SIG-M5 (cell line): ENCODE measurements at places on chromosomes 5 and 9.

GRCh38 chr9:5452286-5452609, 1.9 kb downstream of the CD274 start:
- no peak for DNase-seq

- DNase-seq, result no peak
Measured at GRCh38 chr5:145838276-145838675, 3.1 kb upstream of the PRELID2 start.

- DNase-seq, result no peak
Measured at GRCh38 chr5:148224117-148224742, 14.1 kb upstream of the MARCOL start.

GRCh38 chr9:110847671-110848070, 179.1 kb downstream of the MUSK start:
- DNase-seq, result no peak

DNA sequence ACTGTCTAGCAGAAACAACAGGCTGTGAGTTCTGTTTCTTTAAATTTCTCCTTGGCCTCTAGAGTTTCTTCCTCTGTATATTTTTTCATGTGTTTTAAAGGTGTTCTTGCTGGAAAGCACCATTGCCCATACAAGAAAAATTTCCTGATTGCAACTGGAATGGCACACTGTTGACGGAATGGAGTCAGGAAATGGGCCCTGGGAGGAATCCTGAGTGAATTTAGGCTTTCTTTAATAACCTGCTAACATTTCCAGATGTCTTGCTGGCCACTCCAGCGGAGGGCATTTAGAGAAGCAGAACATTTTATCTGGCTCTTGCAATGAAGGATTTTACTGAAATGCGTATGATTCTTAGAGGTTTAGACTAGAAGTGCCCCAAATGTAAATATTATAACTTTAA, 736.3 kb downstream of the TAF11L14 start:
- DNase-seq, result no peak

GRCh38 chr9:14119694-14120514, 194.0 kb downstream of the NFIB start:
- DNase-seq, result no peak

- no peak for DNase-seq
Measured at GRCh38 chr5:72154076-72154756, 46.9 kb downstream of the MAP1B start.

DNA sequence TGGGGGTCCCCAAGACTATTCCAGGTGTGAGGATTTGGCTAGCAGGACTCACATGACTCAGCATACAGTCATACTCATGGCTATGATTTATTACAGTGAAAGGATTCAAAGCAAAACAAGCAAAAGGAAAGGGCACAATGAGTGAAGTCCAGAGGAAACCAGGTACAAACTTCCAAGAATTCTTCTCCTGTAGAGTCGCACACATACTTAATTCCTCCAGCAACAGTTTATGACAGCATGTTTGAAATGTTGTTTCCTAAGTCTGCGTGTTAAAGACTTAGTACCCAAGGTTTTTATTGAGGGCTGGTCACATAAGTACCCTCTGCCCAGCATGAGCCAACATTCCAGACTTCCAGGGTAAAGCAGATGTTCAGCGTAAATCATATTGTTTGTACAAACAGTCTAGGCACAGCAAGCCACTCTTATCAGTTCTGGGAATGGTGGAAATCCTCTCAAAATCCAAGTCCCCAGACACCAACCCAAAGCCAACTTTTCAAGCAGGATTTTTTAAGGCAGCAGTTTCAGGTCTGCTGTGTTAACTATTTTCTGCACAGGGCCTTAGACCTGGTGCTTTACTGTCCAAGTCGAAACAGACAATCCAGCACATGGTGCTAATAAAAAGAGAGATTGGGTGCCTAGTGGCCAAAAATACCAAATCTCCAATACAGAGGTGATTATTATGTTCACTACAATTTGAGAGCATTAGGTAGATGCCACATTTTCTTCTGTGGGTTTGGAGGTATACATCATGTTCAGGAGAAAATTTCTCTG, 18.6 kb upstream of the RICTOR start:
- DNase-seq, result no peak

GRCh38 chr5:123207852-123208251, 118.8 kb downstream of the PRDM6 start:
- DNase-seq, result no peak

- DNase-seq, result no peak
Measured at GRCh38 chr5:54720341-54720740, 202.8 kb downstream of the SNX18 start.

GRCh38 chr9:26228273-26228672, 550.0 kb upstream of the TUSC1 start:
- DNase-seq, result no peak

- no peak for DNase-seq
Measured at GRCh38 chr5:120630550-120630949, 166.4 kb downstream of the PRR16 start.

DNA sequence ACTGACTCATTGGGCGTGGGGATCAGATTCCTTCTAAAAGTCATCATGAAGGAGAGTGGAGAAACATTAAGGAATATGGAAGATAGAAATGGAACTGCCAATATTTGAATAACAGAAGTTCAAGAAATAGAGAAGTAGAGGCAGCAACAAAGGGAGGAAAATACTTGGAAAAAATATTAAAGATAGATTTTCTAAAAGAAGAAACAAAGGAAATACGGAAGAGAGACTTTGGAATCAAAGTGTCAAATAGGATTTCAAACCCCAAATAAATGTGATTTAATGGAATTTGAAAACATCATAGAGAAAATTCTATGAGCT, 605.1 kb upstream of the KLF4 start:
- no peak for DNase-seq

GRCh38 chr5:92566113-92566786, 1014.8 kb downstream of the NR2F1-AS1 start:
- DNase-seq, result no peak

DNA sequence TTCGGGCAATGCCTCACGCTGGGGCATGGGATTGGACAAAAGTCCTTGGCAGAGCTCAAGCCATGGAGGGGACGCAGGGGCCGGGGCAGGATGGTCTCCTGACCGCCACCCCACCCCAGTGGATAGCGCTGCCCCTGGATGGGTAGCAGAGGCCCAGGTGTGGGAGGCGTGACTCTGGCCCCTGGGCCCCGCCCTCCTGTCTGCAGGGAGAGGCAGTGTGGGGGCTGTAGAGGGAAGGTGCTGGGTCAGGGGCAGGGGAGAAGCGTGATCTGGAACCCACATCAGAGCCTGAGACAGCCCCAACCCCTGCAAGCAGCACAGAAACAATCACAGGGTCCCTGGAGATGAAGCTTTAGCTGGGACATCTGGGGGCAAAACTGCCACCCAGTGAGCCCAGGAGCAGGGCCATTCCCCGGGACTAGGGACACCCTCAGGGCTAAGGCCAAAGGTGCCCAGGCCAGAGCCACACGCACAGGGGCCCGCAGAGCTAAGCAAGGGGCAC, 36.2 kb downstream of the NACC2 start:
- DNase-seq, result no peak

DNA sequence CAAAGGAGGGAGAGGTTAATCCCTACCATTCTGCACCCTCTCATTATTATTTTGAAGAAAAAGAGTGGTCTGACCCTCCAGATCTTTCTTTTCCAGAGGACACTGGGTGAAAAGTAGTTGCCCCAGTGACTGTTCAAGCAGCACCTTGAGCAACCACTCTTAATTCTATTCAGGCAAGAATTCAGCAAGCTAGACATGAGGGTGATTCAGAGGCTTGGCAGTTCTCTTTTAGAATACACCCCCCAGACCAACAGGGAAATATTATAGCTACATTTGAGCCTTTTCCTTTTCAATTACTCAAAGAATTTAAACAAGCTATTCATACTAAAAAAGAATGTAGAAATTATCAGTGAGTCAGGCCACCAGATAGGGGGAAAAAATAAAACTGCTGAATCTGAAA, 178.3 kb downstream of the MRPS30 start:
- no peak for DNase-seq

- DNase-seq, result no peak
Measured at GRCh38 chr9:70549926-70550325, 135.5 kb upstream of the KLF9 start.

GRCh38 chr9:35308316-35308715, 146.5 kb downstream of the UNC13B start:
- no peak for DNase-seq

GRCh38 chr9:21985964-21986667, 8.1 kb downstream of the CDKN2A start:
- DNase-seq, result no peak

DNA sequence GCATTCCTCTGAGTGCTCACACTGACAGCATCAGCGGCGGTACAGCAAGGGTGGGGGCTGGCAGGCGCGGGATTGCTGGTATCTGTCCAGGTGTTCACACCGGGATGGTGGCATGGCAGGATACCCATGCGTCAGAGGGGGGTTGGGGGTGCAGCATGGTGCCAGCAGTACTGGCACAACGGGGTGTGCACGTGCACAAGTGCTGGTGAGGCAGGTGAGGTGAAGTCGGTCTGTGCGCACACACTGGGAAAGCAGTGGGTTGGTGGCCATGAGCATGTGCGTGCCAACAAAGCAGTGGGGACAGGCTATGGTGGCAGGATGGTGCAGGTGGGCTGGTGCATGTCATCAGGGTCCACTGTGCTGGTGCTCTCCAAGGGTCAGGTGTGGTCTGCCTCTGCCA, 819.6 kb upstream of the EDIL3 start:
- DNase-seq, result no peak

GRCh38 chr9:124297551-124297901, 39.8 kb downstream of the NEK6 start:
- no peak for DNase-seq

- DNase-seq, result no peak
Measured at GRCh38 chr9:69963803-69964202, 79.8 kb upstream of the MAMDC2 start.

GRCh38 chr5:9894571-9895301, 264.6 kb upstream of the TAS2R1 start:
- no peak for DNase-seq

GRCh38 chr9:71901695-71902597, 9.0 kb downstream of the ABHD17B start:
- no peak for DNase-seq

DNA sequence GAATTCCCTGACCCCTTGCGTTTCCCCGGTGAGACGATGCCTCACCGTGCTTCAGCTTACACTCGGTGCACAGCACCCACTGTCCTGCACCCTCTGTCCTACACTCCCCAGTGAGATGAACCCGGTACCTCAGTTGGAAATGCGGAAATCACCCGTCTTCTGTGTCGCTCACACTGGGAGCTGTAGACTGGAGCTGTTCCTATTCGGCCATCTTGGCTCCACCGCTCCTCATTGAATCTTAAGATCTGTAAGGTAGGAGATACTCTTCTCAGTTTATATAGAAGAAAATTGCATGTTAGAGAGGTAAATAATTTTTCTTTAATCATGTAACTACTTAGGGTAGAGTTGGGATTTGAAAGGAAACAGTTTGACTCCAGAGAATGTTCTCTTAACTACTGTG, 62.2 kb downstream of the DMRTA1 start:
- no peak for DNase-seq

DNA sequence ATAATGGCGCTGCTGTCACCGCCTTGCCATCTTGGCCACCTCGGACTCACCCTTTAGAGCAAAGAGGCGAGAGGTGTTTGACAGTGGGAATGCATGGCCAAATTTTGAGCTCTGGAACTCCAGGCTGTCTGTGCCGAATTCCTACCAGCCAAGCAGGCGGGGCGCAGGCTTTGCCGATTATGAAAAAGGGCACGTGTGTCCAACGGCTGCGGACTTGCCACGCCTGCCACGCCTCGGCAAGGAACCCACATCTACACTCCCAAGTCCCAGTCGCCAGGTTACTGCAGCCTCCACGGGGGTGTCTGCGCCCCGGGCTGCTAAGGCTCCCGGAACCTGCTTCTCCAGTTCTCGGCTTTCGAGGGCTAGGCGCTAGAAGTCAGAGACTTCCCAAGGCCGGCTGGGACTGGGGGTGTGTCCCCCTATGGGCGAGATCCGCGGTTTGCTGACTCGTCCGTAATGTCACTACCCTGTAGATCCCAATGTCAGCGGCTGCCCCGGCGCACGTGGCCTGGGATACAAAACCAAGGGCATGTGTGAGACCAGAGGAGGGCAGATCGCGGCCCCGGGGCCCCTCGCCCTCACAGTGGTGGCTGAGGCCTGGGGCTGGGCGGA, 2.8 kb downstream of the NPR3 start:
- no peak for DNase-seq

- no peak for DNase-seq
Measured at GRCh38 chr9:69611221-69611620, 61.0 kb downstream of the APBA1 start.

DNA sequence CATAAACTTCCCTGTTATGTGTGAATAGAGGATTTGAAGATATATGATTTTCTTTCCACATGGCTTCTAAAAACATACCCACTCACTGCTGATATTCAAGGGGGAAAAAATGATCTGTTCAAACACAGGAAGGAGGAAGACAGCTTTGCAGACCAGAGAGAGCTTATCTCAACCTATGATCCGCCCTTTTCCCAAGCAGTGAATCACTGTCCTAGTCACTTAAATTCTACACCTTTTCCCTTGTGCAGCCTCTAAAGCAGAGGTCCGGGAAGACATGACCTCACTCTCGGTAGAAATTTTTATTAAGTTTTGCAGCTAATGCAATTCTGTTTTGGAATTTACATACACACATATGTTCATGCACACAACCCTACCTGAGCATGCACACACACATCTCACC, 197.2 kb downstream of the DIRAS2 start:
- DNase-seq, result no peak

DNA sequence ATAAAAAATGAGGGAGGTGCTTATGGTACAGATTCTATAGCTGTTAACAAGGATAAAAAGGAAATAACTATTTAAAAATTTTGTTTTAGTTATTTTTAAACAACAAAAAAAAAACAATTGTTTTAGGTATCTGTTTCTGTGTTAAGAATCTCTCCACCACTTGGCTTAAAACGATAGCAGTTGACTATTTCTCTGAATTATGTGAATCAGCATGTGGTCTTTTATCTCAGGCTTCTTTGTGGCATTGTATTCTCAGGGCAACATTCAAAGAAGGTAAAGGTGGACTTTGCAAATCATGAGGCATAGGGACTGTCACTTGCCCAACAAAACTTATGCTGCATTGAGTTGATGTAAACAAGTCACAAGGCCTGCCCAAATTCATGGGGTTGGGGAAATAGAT, 55.2 kb downstream of the ERBIN start:
- DNase-seq, result no peak

GRCh38 chr9:124215368-124215910, 42.3 kb upstream of the NEK6 start:
- no peak for DNase-seq

- no peak for DNase-seq
Measured at GRCh38 chr5:174192901-174193300, 147.4 kb downstream of the NSG2 start.
